ENCODE measurements at places on chromosomes 2 and 18.
A peak's percentile ranks its signal among the peaks of the same experiment; 100 is the strongest.

DNA sequence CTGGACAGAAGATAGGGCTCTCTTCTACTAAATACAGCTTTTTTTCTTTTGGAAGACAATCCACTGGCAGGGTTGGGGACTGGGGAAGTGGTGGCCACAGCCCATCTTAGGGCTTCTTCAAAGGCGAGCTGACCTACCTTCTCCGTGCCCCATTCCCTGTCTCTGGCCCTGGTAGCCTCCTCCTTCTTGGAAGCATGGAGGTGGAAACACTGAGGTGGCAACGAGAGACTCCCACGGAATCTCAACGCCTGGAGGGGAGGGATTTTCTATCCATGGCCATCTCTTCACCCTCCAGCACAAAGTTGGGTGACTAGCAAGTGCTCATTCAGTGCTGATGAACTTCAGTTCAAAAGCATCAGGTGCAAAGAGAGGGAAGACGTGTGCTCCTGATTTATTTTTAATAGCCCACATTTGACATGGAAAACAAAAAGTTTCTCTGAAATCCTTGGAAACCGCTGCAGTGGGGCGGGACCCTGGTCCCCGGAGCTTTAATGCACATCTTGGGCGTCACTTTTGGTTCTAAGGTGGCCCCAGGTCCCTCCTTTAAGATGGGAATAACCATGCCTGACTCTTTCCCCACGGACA is 633 bp upstream of the ARMC9 start:
- no peak for DNase-seq

DNA sequence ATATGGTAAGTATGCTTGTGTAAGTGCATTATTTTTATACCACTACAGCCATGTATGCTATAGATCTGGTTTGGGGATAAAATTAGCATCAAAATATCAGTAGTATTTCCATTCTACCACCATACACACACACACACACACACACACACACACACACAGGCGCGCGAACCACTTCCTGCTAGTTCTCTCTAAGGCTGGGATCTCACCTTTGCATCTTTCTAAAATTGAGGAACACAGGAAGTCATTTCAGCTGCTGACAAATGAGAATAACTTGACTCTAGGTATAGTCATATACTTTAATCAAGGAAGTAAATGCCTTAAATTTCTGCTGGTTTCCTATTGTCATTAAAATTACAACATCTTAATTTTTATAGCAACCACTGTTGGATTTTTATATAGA is 72.5 kb downstream of the RBM43 start:
- DNase-seq = no peak

DNA sequence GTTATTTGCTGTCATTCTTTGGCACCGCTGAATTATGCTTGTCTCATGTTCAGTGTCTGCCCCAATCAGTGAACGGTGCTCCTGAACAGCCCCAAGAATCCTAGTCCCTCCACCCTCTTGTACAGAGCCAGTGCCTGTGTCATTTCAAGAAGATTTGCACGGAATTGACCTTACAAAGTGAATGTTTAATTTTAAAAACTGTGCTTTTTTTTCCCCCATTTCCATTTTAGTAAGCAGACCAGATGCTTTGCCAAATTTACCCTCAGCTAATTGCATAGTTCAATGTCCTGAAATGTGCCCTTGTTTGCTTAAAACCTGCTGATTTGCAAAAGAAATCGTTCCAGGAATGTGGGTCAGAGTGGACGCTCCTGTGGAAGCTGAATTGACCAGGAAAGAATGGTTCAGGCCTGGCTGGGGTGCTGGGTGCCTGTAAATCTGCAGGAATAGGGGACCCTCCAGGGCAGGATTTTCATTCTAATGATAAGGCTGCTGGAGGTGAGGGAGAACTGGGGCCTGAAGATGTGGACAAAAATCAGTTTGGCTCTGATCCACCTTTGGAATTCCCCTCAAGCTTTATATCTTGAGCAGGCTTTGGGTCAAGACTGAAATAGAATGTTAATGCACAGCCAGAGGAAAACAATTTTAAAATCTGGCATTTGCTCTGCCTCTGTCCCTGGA is 20.1 kb downstream of the TMEM17 start:
- no peak for DNase-seq

- no peak for DNase-seq
These were observed 78.1 kb upstream of the NPAS2 start for GRCh38 chr2:100741880-100742276.

DNA sequence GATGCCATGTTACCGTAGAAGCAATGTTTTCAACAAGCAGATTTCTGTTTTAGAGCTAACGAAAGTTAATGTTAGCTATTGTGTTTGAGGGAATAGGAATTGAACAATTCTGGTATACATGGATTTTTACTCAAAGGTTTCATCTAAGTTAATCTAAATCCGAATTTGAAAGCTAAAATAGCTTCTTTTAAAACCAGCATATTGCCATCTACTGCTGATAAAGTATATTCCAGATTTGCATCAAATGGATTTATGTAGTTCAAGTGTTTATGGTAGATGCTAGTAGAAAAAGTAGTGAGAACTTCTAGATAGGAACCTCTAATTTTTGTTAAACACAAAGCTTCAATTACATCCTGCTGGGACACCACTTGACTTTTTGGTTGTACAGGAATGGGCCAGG is 1569.5 kb upstream of the NXPH2 start:
- no peak for DNase-seq

GRCh38 chr2:6944555-6944954 is 27.3 kb downstream of the RNF144A start:
- DNase-seq = no peak

DNA sequence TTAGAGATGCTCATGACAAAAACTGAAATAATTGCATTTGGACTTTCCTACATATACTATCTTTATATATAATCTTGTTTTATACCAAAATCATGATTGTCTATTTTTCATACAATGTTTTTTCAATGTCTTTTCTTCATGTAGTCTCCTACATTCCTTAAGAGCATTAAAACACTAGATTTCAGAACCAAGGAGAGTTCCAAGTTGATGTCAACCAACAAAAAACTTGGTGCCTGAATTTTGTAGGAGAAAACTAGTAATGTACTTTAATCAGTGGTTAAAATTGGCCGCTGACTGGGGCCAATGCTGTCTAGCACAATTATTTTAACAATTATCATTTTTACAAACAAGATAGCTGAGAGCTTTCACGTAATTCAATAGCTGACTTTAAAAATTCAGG is 678.8 kb downstream of the DCC start:
- DNase-seq = no peak

DNA sequence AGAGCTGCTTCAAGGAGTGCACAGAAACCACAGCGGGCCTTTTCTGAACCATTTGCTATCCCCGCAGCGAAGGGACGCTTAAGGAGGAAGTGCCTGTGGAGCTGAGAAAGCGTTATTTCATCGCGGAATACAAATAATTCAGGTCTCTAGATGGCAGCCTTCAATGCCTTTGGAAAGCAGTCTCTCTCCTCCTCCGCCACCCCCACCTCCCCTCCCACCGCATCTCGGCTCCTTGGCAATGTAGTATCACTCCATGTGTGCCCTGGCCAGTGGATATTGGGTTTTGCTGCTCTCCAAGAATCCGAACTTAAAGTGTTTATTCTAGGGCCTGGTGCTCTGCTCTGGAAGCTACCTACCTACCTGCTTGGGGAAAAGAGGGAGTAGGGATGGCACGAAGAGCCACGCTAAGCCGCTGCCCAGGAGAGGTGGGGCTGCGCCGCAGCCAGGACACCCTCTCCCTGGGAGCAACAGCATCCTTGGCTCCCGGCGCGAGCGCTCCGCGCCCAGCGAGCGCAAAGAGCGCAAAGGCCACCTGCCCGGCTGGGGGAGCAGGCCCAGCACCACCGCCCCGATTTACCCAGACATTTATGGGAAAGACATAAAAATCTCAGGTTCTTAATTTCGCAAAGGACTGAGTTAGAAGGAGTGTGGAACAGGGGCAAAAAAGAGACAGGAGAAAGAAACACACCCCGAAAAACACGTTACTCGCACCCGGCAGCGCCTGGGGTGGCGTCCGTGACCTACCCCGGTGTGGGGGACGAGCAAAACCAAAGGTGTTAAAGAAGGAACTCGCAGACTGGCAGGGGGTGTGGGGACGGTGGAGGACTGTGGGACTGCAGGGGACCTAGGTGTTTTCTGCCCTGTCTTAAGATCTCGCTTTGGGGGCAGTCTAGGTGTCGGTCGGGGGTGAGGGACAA is 1.0 kb downstream of the SPHKAP start:
- no peak for DNase-seq

DNA sequence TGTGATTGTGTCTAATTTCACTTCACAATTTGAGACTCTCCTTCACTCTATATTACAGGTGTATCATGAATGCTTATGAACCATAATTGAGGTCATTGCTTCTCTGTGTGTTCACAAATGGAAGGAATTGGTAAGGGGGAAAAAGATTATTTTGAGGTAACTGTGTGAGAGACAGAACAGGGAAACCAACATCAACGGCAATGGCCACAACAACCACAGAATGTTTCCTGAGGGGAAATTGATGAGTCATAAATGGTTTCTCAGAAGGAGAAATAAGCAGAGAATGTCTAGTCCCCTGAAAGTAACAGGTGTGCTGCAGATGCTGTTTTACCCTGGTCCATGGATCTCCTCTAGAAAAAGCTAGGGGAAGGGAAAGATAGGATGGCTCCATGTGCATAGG is 361.2 kb upstream of the GALNT5 start:
- DNase-seq = no peak

DNA sequence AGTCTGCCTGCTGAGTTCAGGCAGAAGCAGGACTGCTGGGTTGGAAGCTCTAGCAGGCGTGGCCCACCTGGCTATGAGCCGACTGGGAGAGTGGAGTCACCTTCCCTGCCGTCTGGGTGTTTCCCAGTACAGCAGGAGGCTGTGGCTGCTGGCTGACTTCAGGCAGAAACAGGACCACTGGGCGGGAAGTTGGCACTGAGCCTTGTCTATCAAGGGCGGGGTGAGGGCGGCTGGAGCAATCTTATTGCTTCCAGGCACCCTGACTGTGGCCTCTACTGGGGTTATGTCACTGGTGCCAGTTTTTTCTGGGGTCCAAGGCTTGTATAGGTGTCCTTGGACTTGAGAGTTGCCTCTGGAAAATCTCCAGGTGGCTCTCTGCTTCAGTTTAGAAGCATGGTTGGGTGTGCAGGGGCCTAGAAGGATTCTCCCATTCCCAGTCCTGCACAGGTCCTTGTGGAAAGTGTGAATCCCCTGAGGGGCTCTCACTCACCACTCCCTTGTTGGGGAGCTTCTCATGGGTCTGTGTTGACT is 30.5 kb downstream of the LTBP1 start:
- peak; percentile 82 for DNase-seq

GRCh38 chr2:100235098-100235497 is 87.2 kb downstream of the LONRF2 start:
- no peak for DNase-seq

DNA sequence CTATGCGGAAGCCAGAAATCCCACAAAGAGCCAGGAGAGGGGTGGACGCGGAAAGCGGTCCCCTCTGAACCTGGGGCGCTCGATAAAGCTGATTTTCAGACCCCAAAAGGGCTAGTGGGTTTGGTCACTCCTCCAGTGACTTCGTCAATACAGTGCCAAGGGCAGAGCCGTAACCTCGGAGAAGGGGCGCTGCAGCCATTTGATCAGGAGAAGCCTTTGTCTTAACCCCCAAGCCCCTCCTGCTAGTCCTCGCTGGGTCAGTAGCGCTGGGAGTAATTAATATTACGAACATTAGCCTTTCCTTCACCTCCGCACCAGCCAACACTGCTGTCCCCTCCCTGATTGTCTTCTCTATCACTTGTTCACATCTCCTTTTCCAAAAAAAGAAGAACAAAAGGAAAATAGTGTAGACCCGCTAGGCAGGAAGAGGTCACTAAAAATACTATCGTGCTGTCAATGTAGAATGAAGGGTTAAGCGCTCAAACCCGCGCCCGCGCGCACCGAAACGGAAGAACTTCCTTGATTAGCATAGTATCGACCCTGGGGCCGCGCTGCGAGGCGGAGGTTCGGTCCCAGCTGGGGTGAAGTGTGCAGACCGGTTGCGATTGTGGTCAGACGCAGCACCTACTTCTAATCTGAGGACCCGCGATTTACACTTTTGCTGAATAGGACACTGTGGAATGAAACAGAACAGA is 63.2 kb upstream of the MAPRE2 start:
- no peak for DNase-seq

DNA sequence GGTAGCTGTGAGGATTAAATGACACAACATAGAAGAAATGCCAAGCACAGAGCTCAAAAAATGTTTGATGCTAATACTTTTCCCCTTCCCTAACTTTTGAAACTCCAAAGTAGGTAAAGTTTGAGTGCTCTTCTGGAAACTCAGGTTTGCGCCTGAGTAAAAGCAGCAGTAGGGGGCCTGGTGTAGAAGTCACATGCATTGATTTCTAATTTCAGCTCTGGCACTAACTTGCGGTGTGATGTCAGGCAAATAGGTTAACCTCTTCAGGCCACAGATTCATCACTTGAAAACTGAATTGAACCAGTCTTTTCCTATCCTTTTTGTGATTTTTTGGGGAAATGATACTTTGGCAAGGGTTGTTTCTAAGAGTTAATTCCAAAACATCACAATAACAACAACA is 27.2 kb downstream of the LHCGR start:
- no peak for DNase-seq

DNA sequence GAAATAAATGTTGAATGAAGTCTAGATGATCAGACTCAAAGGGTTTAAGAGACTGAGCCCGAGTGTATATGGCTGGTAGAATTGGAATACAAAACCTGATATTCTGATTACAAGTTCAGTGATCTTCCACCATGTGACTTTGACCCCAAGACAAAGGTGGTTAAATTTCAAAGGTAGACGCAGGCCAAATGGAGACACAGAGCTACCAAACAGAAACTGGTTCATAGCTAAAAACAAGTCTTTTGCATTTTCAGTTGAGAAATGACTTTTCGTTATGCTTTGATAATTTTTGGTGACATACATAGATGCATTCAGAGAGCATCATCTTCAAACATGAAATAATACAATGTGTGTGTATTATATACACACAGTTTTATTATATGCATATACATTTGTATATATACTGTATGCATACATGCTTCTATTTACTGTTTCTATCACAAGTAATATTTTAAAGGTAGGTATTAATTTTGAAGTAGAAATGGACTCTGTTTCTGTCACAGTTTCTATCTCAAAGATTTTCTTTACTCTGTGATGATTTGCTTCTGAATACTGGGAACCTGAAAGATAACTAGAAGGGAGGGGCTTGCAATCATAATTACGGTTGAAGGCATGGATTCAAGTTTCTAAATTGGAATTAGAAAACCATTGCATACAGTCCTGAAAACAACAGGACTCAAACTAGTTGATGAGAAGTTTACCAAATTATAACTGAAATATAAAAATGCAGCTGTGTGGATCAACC is 142.3 kb downstream of the ABCA12 start:
- no peak for DNase-seq

DNA sequence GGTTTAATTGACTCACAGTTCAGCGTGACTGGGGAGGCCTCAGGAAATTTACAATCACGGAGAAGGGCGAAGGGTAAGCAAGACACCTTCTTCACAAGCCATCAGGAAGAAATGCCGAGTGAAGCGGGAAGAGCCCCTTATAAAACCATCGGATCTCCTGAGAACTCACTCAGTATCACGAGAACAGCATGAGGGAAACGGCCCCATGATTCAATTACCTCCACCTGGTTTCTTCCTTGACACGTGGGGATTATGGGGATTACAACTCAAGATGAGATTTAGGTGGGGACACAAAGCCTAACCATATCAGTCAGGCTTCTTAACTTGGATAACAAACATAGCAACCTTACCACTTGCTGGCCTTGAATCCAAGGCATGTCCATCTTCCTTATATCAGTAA is 289.0 kb upstream of the STON1 start:
- DNase-seq = no peak

- DNase-seq = no peak
These were observed 307.6 kb upstream of the RAB12 start for GRCh38 chr18:8301427-8302172.
